ENCODE measurements at places on chromosomes 2 and 18.

DNA sequence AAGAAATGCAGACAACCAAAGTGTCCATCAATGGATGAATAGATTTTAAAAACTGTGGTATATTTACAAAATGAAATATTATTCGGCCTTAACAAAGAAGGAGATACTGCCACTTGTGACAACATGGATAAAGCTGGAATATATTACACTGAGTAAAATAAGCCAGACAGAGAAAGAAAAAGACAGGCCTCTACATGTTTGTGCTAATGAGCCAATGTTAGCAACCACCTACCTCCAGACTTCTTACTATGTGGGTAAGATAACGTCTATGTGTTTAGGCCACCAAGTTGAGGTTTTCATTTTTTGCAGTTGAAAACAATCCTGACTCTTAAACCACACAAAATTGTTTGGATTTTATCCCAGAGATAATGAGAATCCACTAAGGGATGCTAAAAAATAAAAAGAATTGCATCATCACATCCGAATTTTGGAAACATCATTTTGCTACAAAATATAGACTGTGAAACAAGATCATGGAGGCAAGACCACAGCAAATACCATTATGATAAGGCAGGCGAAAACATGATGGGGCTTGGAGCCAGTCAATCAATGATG lies 47.0 kb downstream of the EVA1A start:
- DNase-seq = no peak

GRCh38 chr2:54407693-54408092 lies 48.4 kb upstream of the SPTBN1 start:
- DNase-seq = no peak

GRCh38 chr2:55431982-55432627 lies 12.4 kb upstream of the CCDC88A start:
- peak; percentile 60 for DNase-seq

DNA sequence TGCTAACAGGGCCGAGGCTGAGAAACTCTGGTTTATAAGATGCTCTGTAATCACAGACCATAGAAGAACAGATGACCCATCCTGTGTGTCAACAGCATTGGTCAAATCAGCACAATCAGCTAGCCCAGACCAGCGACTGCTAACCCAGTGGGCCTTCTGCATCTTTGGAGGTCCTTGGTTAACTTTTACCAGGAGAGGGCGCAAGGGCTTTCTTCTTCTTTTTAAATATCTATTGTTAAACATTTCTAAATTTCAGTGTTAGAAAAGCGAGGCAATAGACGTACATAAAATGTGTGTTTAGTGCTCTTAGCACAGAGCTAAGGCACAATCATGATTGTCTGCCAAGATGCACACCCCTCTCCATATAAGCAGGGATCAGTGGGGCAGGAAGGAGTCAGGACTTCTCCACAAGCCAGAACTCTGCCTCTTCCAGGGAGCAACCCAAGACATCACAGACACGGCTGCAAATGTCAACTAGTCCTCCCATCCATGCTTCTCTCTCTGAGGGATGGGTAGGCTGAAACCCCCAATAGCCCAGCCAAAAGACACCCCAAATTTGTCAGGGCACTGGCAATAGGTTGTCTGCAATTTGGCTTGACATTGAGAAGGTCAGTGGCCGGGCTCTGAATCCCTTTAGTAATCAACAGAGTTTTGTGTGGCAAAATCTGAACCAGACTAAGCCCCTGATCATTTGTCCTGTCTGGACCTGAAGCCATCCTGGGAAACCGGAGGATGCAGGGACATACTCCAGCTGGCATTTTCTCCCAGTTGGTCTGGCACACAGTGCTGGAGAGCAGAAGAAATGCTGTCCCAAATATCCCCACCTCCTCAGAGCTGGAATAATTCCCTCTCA lies 188.2 kb downstream of the BCL2 start:
- DNase-seq = peak; percentile 81

DNA sequence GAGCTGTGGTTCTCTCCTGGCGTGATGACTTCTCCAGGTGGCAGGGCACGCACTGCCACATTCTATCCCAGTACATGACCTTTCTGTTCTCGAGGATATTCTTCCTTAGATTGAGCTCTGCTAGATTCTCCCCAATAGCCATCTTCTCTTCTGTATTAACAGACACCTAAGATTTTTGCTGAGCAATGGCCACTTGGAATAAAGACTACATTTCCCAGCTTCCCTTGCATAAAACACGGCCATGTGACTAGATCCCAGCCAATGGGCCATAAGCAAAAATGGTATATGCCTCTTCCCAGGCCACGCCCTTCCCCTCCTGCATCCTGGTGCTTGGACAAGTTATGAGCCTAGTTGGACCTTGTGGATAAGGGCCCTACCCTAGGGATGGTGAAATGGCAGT lies 82.1 kb downstream of the EIF2AK3 start:
- DNase-seq = peak; percentile 44

DNA sequence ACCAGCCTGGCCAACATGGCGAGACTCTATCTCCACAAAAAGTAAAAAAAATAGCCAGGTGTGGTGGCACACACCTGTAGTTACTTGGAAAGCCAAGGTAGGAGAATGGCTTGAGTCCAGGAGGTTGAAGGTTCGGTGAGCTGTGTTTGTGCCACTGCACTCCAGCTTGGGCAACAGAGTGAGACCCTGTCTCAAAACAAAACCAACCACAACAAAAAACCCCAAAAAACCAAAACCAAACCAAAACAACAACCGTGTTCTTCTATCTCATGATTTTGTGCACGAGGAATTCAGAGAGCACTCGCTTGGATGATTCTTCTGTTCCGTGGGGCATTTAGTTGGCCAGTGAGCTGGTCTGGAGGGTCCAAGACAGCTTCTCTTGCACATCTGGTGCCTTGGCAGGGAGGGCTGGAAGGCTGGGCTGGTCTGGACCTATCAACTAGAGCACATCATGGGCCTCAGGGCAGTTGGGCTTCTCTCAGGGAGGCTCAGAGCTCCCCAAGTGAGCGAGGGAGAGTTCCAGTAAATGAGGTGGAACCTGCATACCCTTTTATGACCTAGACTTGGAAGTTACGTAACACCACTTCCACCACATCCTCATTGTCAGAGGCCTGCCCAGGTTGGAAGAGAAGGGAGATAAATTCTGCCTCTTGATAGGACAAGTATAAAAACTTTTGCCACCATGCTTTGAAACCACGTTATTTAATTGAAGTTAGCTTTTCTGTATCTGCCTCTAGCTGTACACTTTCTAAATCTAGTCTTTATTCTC lies 25.2 kb downstream of the SIX2 start:
- DNase-seq = no peak

- DNase-seq = peak; percentile 40
Measured at GRCh38 chr2:238158509-238159070, at the start of gene ERFE. ERFE (plus strand) TSS chr2:238158970; CDS start chr2:238159008, 38 bp downstream.
